ENCODE measurements at places on chromosomes 12 and 14.
A peak's percentile ranks its signal among the peaks of the same experiment; 100 is the strongest.

GRCh38 chr14:69582212-69582611 lies 7.5 kb upstream of the CCDC177 start:
- H3K4me1 ChIP-seq: peaks cover 16% of the 10 kb centered on the region
- no peaks in the 10 kb centered on the region for H3K36me3 ChIP-seq
- no peak overlapping the region for H3K27ac ChIP-seq
- H3K27me3 ChIP-seq: peaks cover 4% of the 10 kb centered on the region
- H3K4me3 ChIP-seq: no peak overlapping the region
- DNase-seq: no peak

DNA sequence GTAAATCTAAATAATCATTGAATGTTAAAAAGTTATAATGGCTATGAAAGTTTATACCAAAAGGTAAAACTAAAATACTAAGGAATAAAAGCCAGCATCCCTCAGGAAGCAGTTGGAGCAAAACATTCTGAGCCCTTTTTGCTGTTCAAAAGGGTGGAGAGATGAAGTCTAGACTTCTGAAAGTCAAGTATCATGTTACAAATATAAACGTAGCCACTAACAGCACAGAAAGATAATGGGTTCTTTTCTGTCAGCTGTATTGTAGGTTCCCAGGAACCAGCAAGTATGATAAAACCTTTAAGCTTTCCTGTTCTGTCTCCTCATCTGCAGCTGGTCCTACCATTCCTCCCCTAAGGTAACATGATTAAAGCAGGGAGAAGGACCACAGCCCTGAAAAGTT lies 16.4 kb upstream of the PLD4 start:
- no peaks in the 10 kb centered on the region for H3K4me1 ChIP-seq
- H3K36me3 ChIP-seq: peaks cover 8% of the 10 kb centered on the region
- peaks cover 44% of the 10 kb centered on the region for H3K27me3 ChIP-seq
- H3K27ac ChIP-seq: no peak overlapping the region
- DNase-seq: no peak
- H3K4me3 ChIP-seq: no peak overlapping the region

DNA sequence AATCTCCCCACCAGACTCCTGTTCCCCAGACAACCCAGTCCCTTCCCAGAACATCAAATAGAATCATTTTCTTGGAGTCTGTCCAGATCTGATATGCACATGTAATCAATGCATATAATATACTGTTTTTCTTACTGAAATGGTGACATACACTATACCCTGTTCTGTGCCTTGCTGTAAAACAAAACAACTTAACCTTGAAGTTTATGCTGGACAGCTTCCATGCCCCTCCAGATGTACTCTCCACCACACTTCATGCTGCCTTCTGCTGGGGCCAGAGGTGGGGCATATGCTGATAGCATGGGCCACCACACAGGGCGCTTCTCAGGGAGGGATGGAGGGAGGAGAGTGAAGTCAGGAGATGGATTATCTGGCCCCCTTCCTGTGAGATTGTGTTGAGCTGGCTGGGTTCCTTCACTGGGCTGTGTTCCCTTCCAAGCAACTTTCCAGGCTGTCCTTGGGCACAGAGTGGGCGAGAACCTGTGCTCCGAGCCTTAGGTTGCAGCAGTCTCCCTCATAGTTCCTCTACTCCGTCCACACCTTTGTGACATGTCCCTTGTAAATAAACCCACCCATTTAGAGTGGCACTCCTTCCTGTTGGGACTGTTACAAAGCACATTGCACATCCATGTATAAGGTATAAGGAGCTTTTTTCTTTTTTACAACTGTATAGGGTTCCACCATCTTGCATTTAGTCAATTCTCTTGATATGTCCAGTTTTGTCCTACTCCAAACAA lies 77.6 kb upstream of the RIC8B start:
- H3K36me3 ChIP-seq: peaks cover 12% of the 10 kb centered on the region
- DNase-seq: no peak
- no peaks in the 10 kb centered on the region for H3K27me3 ChIP-seq
- no peak overlapping the region for H3K27ac ChIP-seq

GRCh38 chr12:48958049-48958388 lies 732 bp upstream of the ARF3 start:
- peak overlapping the region; percentile 95 for H3K4me3 ChIP-seq
- peaks cover 7% of the 10 kb centered on the region for H3K27me3 ChIP-seq
- DNase-seq: no peak
- H3K36me3 ChIP-seq: peaks cover 11% of the 10 kb centered on the region

DNA sequence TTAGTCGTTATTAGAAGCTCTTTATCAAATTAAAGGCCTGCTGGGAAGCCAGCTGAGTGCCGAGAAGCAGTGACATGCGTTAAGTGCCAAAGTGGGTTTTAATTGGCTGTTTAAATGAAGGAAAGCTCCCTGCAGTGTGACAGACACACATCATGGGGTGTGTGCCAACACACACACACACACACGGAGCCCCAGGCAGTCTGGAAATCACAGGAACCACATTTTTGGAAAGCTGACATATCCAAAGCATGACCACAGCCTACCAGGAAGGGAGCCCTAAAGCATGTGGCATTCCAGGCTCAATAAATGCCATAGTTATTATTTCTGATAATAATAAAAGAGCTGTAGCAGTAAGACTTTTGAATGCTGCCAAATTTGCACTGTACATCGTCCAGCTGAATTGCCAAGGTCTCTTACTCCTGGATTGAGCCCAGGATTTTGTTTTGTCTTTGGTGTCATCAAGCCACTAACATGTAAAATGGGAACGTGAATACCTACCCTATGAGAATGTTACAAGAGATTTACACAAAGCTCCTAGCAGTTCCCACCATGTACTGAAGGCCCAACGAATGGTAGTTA lies 135.1 kb downstream of the TMEM30B start:
- H3K4me1 ChIP-seq: no peaks in the 10 kb centered on the region
- no peak overlapping the region for H3K4me3 ChIP-seq
- no peak for DNase-seq
- H3K36me3 ChIP-seq: peaks cover 46% of the 10 kb centered on the region

- peaks cover 17% of the 10 kb centered on the region for H3K27me3 ChIP-seq
- H3K36me3 ChIP-seq: no peaks in the 10 kb centered on the region
- H3K4me3 ChIP-seq: no peak overlapping the region
These were observed 8.3 kb upstream of the CCND2 start for GRCh38 chr12:4265280-4265679.

GRCh38 chr12:57244312-57244696 lies 6.7 kb downstream of the STAC3 start:
- peak overlapping the region; percentile 83 for H3K4me3 ChIP-seq
- H3K27me3 ChIP-seq: peaks cover 51% of the 10 kb centered on the region
- no peak overlapping the region for H3K27ac ChIP-seq
- H3K4me1 ChIP-seq: peaks cover 69% of the 10 kb centered on the region
- H3K36me3 ChIP-seq: no peaks in the 10 kb centered on the region
- DNase-seq: peak; percentile 7

DNA sequence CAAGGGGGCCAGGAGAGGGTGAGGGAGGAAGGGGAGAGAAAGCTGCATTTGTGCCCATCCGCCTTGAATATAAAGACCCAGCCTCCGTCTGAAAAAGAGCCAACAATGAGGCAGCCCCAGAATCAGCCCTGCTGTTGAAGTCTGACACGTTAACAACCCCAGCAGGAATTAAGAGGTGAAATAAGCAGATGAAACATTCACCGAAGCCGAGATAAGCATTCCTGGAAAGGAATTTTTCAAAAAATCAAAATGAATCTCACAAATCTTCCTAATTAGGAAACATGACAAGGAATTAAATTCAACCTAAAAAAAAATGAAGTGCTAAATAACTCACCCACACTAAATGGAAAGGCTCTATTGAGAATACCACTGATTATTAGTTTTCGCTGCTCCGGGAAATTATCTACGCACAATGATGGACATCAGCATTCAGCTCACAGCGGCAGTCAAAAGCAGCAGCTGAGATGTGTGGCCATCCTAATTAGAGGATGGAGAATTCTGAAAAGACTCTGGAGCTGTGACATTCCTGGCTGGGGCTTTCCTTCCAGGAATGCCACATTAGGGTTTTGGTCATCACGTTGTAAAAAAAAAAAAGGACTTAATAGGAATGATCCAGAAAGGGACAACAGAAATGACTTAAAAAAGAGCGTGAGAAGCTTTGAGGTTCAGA lies 8.2 kb upstream of the PARP11 start:
- no peak overlapping the region for H3K4me3 ChIP-seq
- no peak overlapping the region for H3K27ac ChIP-seq
- H3K27me3 ChIP-seq: peaks cover 7% of the 10 kb centered on the region
- H3K36me3 ChIP-seq: no peaks in the 10 kb centered on the region

DNA sequence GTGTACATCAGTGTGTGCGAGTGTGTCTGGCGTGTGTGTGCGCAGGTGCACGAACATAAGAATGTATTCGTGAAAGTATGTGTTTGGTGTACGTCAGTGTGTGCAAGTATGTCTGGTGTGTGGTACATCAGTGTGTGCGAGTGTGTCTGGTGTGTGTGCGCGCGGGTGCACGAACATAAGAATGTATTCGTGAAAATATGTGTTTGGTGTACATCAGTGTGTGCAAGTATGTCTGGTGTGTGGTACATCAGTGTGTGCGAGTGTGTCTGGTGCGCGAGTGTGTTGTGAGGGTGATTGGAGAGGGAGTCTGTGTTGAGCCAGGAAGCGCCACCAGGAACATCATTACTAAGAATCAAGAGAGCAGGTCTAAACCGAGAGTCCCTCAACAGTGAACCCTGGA lies 143.8 kb downstream of the BCL11B start:
- DNase-seq: no peak
- no peak overlapping the region for H3K27ac ChIP-seq
- H3K36me3 ChIP-seq: no peaks in the 10 kb centered on the region
- peaks cover 25% of the 10 kb centered on the region for H3K4me1 ChIP-seq
- H3K27me3 ChIP-seq: no peaks in the 10 kb centered on the region

GRCh38 chr12:94571556-94571955 lies 78.8 kb downstream of the TMCC3 start:
- peaks cover 3% of the 10 kb centered on the region for H3K4me1 ChIP-seq
- H3K4me3 ChIP-seq: no peak overlapping the region
- H3K27me3 ChIP-seq: no peaks in the 10 kb centered on the region
- no peak overlapping the region for H3K27ac ChIP-seq
- H3K36me3 ChIP-seq: no peaks in the 10 kb centered on the region

GRCh38 chr14:95784137-95784536 lies 70.2 kb upstream of the TCL1A start:
- no peaks in the 10 kb centered on the region for H3K36me3 ChIP-seq
- H3K4me1 ChIP-seq: no peaks in the 10 kb centered on the region
- no peak overlapping the region for H3K4me3 ChIP-seq
- peaks cover 10% of the 10 kb centered on the region for H3K27me3 ChIP-seq

DNA sequence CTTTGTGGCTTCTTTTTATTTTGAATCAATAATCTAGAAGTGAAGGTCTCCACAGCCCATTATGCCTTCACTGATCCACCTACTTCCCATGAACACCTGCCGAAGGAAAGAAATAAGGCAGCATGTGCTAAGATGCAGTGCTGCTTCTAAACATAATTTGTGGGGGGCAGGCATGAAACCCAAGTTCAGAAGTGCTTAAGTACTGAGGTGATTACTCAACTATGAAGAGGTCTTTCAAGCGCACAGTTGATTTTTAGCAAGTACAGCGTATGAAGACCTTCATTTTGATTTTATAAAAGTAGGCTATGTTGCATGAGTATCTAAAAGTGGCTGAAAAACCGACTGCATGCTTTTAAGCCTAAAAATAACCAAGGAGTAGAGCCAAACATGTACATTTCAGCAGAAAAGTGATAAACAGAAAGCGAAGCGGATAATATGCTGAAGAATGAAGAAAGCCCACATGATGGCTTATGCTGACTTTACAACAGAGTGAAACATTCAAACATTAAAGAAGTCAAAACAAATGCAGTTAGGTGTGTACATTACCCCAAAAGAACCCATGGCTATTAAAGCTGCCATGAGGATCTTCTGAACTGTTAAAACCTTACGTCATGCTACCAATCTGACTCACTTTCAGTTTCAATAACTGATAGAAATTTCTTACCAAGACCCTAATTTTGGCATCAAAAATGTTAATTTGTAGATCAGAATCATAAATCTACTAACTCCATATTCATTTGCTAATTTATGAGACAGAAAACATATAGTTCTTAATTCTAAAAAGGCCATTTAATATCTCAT lies 29.3 kb downstream of the KICS2 start:
- peaks cover 3% of the 10 kb centered on the region for H3K4me1 ChIP-seq
- DNase-seq: no peak
- no peak overlapping the region for H3K27ac ChIP-seq
- no peaks in the 10 kb centered on the region for H3K27me3 ChIP-seq
- H3K36me3 ChIP-seq: peaks cover 17% of the 10 kb centered on the region
- no peak overlapping the region for H3K4me3 ChIP-seq

GRCh38 chr12:122079532-122080081 lies 1.1 kb downstream of the MLXIP start:
- peak overlapping the region; percentile 87 for H3K4me3 ChIP-seq
- peaks cover 31% of the 10 kb centered on the region for H3K4me1 ChIP-seq
- no peak for DNase-seq
- H3K27ac ChIP-seq: no peak overlapping the region
- peaks cover 8% of the 10 kb centered on the region for H3K27me3 ChIP-seq

DNA sequence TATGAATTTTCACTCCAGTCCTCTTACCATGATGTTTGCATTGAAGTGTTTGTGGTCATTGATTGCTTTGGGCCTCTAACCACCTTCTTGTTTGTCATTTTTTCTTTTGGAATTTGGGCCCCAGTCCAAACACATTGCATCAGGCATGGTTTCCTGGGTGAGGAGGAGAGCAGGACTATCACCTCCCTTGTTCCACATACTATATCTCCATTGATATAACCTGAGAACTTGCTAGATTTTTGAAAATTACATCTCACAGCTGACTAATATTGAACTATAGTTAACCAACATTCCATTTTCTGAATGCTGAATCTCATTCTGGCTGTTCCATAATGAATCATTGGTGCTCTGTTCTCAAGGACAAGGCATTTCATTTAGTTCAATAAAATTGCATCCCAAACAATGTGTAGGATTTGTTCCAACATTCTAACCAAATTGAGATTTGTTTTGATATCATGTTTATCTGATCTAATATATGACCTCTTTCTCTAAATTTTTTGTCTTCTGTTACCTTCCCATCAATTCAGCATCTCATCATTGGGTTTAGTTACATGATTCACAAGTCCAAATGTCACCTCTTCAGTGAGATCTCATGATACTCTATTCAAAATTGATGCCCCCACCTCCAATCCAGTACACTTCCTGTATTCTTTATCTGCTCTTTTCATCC lies 329.0 kb downstream of the ZFP36L1 start:
- H3K4me1 ChIP-seq: peaks cover 15% of the 10 kb centered on the region
- no peaks in the 10 kb centered on the region for H3K27me3 ChIP-seq
- DNase-seq: no peak
- no peak overlapping the region for H3K4me3 ChIP-seq
- H3K36me3 ChIP-seq: no peaks in the 10 kb centered on the region

GRCh38 chr14:101102875-101103274 lies 199.4 kb upstream of the RTL1 start:
- peaks cover 18% of the 10 kb centered on the region for H3K4me1 ChIP-seq
- no peak overlapping the region for H3K27ac ChIP-seq
- no peak for DNase-seq
- no peaks in the 10 kb centered on the region for H3K27me3 ChIP-seq

DNA sequence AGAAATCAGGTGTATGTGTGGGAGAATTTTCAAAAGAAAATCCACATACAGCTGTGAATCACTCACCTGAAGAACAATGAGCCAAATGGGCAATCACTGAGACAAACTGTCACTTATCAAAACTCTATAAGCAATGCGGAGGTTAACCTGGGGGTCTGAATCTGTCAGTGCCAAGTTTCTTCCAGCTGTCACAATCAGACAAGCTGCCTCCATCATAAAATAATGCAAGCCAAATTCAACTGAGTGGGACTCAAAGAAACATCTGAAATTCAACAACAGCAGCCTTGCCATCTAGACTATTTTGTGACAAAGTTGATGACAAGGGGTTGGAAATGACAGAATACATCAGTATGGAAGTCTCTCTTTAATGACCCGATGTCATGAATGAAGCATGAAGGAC lies 60.3 kb downstream of the GARIN6 start:
- H3K4me1 ChIP-seq: peaks cover 4% of the 10 kb centered on the region
- no peak overlapping the region for H3K27ac ChIP-seq
- no peak for DNase-seq
- no peak overlapping the region for H3K4me3 ChIP-seq

Data from WTC11 (cell line).